ENCODE measurements at places on chromosomes 5 and 9.

- DNase-seq: peak; percentile 36
Measured at GRCh38 chr9:136644343-136644592, 18.4 kb upstream of the EGFL7 start.

DNA sequence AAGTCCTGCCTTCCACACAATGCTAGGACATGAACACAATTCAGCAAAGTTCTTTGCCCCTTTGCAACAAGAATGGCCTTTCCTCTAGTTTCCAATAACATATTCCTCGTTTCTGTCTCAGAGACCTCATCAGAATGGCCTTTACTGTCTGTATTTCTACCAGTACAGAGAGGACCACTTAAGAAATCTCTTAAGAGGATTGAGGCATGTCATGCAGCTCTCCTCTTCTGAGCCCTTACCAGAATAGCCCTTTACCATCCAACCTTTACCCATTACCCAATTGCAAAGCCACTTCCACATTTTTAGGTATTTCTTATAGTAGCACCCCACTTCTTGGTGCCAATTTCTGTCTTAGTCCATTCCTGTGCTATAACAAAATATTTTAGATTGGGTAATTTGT lies 20.3 kb downstream of the TNPO1 start:
- DNase-seq: no peak

GRCh38 chr5:139481580-139482049 lies 943 bp downstream of the STING1 start:
- peak; percentile 55 for DNase-seq

DNA sequence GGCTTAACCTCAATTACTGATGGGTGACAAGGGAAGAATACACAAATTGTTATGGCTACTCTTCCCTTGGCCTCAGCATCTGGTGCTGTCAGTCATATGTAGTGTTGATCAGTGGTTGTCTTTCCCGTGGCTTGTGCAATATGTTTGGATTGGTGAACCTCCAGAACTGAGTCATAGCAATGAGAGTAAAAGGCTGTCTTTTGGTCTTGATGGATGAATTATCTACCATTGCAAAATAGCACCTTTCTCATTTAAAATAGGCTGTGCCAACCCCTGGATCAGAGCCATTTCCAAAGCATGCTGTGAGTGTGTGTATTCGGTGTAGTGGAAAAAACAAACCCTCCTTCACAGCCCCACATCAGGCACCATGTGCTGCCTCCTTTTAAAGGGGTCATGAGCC lies 14.6 kb upstream of the F2R start:
- peak; percentile 95 for DNase-seq

DNA sequence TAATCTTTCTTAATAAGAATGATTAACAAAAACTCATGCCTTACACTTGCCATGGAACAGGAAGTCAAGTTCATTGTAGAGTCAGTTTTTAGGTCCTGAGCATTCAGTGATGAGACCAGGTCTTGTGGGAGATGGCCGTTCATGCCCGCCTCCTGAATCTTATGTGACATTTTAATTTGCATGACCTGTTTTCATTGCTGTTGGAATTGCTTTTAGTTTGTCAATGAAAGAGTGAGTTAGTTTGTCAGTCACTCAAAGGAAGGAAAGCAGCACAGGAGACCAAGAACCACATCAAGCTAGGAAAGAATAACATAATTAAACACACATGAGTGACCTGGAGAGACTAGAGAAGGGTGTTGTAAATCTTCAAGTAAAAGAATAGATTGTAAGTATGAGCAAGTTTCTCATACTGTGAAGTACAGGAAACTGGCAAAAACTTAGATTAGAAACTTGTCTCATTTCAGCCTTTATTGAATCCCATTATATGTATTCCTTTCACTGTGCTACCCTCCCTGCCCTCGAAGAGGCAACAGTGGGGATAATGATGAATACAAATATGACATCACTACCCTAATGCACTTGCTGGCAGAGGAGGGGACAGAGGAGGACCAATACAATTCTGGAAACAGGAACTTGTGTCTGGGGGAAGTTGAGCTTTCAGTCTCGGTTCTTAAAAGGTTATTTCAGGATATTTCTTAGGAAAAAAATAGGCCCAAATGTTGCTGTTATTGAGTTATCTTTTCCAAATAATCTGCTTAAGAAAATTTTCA lies 64.3 kb upstream of the C6 start:
- DNase-seq: no peak

DNA sequence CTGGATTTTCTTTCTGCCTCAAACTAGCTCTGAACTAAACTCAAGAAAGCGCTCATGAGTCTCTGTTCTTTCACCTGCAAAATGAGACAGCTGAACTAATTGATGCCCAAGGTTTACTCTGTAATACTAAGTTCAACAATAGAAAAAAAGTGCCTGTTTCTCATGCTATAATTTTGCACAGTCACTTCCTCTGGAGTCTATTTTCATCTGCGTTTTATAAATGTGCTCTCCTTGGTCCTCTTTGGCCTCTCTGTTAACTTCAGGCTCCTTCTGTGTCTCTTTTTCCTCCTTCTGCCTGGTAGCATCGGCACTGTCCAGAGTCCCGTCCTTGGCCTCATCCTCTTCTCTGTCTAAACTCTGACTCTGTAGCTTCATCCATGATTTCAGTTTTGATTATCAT lies 311.9 kb upstream of the TLE4 start:
- no peak for DNase-seq

DNA sequence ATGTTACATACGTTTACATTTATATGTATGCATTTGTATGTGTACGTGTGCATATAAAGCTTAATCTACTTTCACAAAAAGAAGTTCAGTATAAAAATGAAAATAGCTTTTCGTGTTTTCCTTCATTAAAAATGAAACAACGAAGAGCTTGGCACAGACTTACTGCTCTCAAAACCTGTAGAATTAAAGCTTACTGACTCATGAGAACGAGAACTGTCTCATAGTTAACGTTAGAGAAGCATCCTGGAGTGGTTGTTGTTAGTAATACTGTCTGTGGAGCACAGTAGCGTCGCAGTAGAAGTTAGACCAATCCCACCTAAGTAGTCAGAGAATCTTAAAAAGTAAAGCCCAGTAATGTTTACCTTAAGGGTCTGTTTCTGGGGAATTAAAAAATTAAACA lies 1.3 kb downstream of the MAT2B start:
- peak; percentile 79 for DNase-seq

- no peak for DNase-seq
Measured at GRCh38 chr5:120260651-120261050, 203.4 kb upstream of the PRR16 start.

- DNase-seq: no peak
Measured at GRCh38 chr9:123389070-123389469, 33.1 kb downstream of the CRB2 start.

DNA sequence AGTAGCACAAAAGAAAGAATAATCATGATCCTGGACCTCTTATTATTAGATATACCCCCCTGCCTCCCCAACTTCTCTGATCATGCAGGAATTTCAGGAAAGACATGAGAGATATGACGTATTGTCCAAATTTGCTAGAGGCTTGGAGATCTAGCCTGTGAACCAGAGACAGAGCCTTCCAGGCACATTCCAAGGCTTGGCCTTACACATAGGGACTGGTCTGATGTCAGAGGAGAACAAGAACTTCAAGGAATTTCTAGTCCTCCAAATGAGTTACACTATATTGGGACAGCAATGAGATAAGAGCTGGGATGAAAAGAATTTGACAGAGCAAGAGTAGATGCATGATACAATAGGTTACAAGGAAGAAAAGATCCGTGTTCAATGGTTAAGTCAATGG lies 67.0 kb downstream of the MCTP1 start:
- DNase-seq: no peak

- no peak for DNase-seq
Measured at GRCh38 chr5:150224483-150225027, 34.7 kb downstream of the SLC6A7 start.

GRCh38 chr5:175102717-175103116 lies 341.3 kb downstream of the DRD1 start:
- DNase-seq: no peak

DNA sequence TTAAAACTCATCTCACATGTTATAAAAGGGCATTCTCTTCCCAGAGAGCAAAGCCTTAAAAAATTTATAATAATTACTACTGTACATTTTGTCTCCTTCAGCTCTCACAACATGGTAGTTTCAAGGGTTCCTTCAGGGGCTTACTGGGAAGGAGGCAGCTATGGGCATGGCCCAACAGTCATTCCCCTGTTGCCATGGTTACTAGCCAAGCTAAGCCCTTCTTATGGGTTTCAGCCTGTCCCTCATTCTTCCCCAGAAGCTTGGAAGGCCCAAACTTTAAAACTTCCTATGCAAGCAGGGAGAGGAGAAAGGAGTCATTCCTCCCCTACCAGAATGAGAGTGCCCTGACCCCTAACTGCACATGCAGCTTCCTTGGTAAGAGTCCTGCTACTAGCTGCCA lies 82.2 kb upstream of the CNTLN start:
- no peak for DNase-seq

DNA sequence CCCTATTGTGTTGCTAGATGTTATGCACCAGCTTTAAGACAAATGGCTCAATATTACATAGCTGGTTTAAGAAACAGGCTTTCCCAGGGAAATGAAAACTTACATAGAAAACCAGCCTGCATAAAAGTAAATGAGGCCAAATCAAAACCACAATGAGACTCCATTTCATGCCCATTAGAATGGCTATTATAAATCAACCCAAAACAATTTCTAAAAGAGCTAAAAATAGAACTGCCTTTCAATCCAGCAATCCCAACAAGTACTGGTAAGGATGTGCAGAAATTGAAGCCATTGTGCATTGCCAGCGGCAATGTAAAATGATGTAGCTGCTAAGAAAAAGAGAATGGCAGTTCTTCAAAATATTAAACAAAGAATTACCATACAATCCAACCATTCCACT lies 1170.0 kb upstream of the CDH9 start:
- no peak for DNase-seq

- DNase-seq: no peak
Measured at GRCh38 chr9:130341839-130342713, 76.5 kb downstream of the HMCN2 start.

DNA sequence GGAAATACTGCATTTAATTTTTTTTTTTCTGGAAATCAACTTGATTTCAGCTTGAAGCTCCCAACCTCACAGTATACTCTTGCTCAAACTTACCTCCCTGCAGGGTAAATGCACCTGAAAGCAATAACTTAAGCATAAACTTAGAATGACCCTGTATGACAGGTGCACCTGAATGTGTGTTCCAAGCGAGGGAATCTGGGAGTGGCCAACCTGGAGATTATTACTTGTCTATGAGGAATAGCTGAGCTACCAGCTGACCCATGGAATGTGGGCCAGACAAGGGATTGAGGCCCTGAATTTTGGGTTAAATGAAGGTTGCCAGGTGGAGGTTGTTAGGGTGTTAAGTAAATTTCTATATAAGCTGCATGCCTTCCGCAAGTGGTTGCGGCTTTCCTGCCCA lies 140.6 kb downstream of the OSTF1 start:
- no peak for DNase-seq

DNA sequence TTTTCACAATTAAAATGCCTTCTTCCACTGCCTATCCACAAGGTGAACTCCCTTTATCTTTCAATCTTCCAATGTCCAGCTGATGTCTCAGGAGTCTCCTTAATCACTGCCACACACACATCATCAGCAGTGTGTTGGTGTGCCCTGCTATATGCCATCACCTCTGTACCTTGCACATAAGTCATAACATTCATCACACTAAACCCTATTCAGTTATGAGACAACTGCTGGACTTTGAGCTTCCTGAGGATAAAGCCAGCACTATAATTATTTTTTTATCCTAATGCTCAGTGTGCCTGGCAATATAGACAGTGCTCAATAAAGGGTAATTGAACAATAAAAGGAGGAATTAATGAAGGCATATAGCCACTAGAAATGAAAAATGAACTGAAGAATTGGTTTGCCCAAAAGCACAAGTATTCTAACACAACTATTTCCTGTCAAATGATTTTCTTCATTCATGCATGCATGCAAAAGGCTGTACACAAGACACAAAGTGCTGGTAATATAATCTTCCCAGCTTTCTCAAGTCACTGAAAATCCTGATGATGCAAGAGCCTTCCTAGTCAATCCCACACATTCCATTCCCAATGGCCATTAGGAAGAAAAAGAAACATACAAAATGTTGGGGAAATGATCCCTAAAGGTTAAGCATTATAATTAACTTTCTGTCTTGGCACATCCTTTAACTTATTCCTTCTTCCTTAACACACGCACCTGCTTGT lies 32.4 kb downstream of the LPAR1 start:
- DNase-seq: no peak

DNA sequence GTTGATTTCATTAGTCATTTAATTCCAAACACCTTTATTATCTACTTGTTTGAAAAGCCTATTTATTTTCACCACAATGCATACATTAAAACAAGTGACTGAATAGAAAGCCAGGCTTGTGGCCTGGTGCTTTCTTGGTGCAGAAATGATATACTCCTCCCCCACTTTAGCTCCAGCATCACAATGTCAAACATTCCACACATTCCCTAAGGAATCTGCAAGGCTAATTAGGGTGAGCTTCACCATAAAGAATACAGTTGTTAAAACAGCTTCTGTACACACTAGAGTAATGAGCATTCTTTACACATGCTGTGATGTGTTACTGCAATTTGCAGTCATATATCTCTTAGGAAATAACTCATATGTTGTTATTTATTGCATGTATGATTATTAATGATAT lies 705.7 kb downstream of the CETN3 start:
- no peak for DNase-seq

- DNase-seq: no peak
Measured at GRCh38 chr9:81390792-81391456, 298.4 kb downstream of the TLE1 start.

DNA sequence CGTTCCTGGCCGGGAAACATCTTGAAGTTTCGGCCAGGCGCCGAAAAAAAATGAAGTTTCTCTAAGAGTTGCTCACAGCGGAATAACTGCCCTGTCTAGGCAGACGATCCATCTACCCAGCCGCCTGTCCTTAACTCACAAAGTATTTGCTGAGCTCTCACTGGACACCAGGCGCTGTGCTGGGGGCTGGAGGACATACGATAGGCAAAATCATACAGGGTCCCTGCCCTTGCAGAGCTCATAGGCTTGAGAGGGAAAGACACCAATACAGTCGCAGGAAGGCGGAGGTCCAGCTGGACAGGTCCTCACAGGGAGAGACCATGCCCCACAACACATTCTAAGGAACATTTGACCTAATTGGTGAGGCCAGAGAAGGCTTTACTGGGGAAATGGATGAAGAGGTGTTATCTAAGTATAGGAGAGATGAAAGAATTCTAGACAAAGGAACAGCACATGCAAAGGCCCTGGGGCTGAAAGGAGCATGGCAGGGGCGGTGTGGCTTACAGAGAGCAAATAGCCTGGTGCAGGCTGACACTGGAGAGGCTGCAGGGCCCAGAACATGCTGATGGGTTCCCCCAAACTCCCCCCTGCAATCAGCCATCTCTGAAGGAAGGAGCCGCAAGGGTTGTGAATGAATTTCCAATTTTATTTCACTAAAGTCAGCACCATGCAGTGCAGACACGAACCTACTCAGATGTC lies 2.0 kb upstream of the MXD3 start:
- no peak for DNase-seq

- no peak for DNase-seq
Measured at GRCh38 chr5:62778316-62779009, 199.8 kb downstream of the LRRC70 start.

DNA sequence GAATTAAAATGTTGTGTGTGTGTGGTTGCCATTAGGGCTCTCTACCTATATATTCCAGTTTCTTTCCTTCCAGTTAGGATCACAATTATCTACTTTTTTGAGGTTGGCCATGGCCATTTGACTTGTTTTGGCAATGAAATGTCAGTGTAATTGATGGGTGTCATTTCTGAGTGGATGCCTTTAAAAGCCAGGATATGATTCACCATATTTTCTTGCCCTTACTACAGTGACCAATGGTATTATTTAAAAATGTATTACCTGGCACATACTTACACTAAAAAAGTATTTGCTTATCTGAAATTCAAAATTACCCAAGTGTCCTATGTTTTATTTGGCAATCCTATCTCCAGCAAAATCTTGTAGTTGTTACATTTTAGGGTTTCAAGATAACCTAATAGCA lies 258.7 kb upstream of the ACTBL2 start:
- no peak for DNase-seq

Data from iris pigment epithelial cell (primary cell).